NCI-H1105 treated with DMSO at 0.1 percent for 48 hours (cell line): ENCODE measurements at places on chromosomes 13 and 19.

DNA sequence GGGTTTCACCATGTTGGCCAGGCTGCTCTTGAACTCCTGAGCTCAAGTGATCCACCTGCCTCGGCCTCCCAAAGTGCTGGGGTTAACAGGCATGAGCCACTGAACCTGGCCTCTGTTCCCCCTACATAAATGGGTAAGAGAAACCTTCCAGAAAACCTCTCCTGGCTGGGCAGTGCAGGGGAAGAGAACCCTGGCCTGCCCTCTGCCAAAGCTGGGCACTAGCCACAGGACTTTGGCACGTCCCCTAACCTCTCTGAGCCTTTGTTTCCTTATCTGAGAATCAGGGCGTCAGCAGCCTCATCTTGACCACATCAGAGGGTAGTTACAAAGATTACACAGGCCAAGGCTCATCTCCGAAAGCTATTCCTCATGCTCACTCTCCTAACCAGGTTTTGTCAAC is 2.2 kb downstream of the SBSN start:
- no peak for DNase-seq

- no peak for DNase-seq
Observed at GRCh38 chr19:4749870-4750590, 26.4 kb upstream of the DPP9 start.

DNA sequence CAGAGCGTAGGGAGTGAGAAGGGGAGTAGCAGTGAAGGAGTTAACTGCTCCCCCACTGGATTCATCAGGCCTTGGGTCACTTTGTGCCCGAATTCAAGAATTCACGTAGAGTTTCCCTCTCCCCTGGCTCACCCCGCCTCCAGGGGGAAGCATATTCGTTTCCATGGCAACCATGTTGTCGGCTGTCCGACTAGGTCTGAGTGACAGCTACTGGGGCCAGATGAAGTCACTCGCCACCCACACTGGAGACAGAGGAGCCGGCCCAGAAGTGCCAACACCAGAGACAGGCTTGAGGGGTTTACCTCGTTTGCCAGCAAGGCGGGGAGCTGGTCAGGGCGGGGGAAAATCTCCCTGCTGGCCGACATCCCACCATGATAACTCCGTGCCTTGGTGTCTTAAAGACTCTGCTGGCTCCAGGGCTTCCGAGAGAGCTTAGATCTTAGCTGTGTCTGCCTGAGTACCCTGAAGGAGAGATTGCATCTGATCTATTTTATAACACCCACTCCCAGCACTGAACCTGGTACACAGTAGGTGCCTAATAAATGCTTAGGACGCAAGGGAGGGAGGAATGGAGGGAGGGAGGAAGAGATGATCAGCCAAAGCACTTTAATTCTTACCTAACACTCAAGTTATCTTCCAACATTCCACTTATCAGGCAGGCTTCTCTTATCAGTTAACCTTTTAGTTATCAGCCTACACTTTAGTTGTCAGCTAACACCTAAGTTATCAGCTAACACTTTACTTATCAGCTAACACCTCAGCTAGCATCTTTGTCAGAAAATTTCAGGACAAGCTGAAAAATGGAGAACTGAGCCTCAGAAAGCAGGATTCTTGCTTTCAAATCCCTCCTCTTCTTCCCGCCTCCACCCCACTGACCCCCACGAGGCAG is 57.2 kb upstream of the ZNRF4 start:
- DNase-seq, result peak; percentile 40

- DNase-seq, result no peak
Observed at GRCh38 chr13:99307648-99308339, 595 bp upstream of the GPR183 start.

DNA sequence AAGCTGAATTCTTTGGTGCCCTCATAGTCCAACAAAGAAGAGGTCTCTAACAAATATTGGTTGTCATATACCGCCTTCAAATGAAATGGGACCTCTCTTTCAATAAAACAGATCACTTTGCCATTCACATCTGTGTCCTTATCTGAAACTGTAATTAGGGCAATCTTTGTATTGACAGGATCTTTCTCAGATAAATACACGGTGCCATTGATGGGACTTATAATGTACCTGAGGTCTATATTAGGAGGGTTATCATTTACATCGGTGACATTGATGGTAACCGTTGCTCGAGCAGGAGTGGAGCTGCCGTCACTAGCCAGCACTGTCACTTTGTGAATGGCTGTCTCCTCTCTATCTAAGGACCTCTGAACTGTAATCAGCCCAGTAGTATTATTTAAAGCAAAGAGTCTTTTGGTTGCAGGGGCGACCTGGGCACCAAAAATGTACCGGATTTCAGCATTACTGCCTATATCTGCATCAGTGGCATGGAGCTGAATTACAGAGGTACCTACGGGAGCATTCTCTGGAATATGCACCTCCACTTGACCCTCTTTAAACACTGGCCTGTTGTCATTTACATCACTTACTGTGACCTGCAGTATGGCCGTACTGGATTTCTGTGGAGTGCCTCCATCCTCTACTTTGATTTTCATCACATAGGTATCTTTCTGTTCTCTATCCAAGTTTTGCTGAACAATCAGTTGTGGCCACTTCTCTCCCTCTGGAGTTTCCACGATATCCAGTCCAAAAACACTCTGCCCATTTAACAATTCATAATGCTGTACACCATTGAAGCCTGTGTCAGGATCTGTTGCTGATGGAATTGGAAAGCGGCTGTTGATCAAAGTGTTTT is 2.8 kb downstream of the PCDH9 start:
- no peak for DNase-seq
